ENCODE measurements at places on chromosomes 13 and 19. TPM values are rescaled to one million over a fixed set of nuclear protein-coding genes. Genes with fewer than 3 reads are reported as not detected.

Gene FAM124A
- 2.1 TPM for total RNA-seq

Gene KLF2
- total RNA-seq: 26.8 TPM

Gene ATP8B3
- 3.1 TPM for total RNA-seq

Gene LILRA2
- total RNA-seq: not detected

Measured in A549 treated with CORT108297 at 1 μM for 4 hours (cell line).